ENCODE measurements at places on chromosomes 3 and 15.

DNA sequence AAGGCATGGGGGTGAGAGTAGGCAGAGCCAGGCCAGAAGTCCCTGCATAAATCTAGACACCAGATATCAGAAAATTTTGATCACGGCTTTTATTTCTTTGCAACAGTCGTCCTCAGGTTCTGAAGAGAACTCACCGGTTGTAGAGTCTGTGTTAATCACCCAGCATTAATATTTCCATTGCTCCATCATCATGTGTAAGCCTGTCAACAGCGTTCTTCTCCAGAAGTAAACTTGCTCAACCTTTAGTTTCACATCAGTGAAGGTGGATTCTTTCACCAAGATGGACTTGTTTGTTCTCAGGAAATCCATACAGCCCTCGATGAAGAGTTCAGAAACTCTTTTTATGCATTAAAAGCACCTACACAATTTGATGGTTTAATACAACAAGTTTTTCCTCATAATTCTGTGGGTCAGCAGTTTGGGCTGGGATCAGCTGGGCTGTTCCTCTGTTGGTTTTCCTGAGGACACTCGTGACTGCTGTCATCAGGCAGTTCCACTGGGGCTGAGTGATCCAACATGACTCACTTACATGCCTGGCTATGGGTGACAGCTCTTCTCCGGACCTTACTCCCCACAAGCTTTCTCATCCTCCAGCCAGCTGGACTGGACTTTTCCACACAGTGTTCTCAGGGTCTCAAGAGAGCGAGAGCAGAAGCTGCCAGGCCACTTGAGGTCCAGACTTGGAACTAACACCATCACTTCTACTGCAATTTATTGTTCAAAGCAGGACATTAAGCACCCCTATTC lies 303.4 kb downstream of the ZNF621 start:
- DNase-seq, result no peak

DNA sequence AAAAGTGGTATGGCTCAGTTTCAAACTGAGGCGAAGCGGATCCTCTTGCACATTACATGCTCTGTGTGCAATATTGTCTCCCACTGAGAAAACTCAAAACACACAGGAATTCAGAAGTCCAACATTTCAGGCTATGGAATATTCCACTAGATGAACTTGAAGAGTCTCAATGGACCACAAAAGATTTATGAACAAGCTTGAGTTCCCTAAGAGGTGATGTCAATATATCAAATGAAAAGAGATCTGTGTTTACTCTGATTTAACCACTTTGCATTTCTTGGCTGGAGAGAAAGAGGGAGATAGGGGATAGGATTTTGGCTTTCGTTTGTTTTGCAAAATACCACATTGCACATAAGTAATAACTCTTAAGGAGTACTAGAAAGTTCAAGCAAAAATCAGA lies 20.3 kb downstream of the PDZRN3 start:
- DNase-seq, result no peak

- no peak for DNase-seq
Measured at GRCh38 chr3:62048577-62048976, 324.8 kb downstream of the FEZF2 start.

- no peak for DNase-seq
Measured at GRCh38 chr3:123112232-123112631, 45.4 kb downstream of the PDIA5 start.

GRCh38 chr15:74042603-74043424 lies 39.5 kb downstream of the GOLGA6A start:
- no peak for DNase-seq

Data from GM04504 (cell line).